H7 (cell line): ENCODE measurements at places on chromosomes 5 and 9.
A peak's percentile ranks its signal among the peaks of the same experiment; 100 is the strongest.

GRCh38 chr9:128151309-128152132 lies 2.3 kb downstream of the LCN2 start:
- peak; percentile 38 for DNase-seq

GRCh38 chr9:132609829-132610228 lies 27.4 kb downstream of the BARHL1 start:
- no peak for DNase-seq

GRCh38 chr5:55306641-55307382 lies 682 bp downstream of the DHX29 start:
- no peak for DNase-seq

DNA sequence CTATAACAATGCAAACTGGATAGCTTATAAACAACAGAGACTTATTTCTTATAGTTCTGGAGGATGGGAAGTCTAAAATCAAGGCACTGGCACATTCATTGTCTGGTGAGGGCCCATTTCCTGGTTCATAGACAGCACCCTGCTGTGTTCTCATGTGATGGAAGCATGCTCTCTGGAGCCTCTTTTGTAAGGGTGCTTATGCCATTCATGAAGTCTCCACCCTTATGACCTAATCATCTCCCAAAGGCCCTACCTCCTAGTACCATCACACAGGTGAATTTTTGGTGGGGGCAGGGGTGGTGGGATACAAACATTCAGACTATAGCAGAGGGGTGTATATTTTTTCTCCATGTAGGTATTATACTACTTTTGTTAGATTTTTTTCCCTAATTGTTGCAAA lies 92.4 kb downstream of the UNC13B start:
- peak; percentile 1 for DNase-seq

DNA sequence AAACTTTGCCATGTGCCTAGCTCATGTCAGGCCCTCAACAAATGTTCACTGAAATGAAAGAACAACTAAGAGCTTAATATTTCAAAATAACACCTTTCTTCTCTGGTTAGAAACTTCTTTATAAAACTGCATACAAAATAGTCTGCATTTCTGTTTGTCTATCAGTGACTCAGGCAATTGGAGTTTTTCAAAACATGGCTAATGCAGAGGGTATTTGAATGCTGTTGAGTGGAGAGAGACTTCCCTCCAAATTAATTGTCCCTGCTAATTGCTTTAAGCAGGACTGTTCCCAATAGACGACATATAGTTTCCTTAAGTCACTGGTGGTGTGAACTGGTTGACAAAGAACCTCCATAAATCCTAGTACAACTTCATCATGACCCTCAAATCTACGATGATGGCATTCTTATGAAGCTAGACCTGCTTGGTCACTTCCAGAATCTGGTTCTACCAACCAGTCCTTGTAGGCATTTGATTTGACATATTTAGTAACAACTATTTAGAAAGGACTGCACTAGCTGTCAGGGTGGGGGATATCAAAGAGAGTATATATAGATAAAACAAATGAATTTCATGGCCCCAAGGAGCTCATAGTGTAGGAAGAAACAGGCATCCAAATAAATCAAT lies 84.5 kb downstream of the PRLR start:
- no peak for DNase-seq

DNA sequence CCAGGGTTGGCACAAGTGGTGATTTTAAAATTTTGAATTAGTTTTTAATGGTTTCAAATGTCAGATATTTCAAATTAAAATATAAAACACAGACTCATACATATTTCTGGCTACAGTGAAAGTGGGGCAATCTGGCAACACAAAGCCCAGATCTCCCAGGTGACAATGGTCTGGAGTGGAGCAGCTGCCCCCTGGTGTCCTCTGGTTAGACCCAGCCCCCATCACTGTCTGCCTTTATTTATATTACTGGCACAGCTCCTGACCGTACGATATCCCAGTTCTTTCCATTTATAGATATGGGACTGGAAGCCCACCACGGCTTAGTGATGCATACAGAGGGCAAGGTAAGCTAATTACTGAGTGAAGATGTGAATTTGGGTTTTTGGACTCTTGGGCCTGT lies 37.3 kb downstream of the MACIR start:
- no peak for DNase-seq

GRCh38 chr5:4017076-4017803 lies 421.6 kb downstream of the IRX1 start:
- no peak for DNase-seq

- DNase-seq, result no peak
Measured at GRCh38 chr5:174799121-174799520, 74.7 kb downstream of the MSX2 start.

- DNase-seq, result peak; percentile 85
Measured at GRCh38 chr9:89564346-89564878, 40.4 kb upstream of the GADD45G start.
